Stimulated activated CD4-positive, alpha-beta T cell treated with anti-CD3 and anti-CD28 coated beads, Interleukin-1b, Interleukin-23, amount 100 ng/mL, for 1 hour (primary cell): ENCODE measurements at places on chromosomes 11 and 22.

- DNase-seq = no peak
Observed at GRCh38 chr11:76123248-76123647, 83.1 kb downstream of the WNT11 start.

GRCh38 chr11:133842730-133843129 is 2.6 kb downstream of the SPATA19 start:
- no peak for DNase-seq

GRCh38 chr11:363948-364761 is 5.1 kb upstream of the B4GALNT4 start:
- DNase-seq = peak; percentile 44

DNA sequence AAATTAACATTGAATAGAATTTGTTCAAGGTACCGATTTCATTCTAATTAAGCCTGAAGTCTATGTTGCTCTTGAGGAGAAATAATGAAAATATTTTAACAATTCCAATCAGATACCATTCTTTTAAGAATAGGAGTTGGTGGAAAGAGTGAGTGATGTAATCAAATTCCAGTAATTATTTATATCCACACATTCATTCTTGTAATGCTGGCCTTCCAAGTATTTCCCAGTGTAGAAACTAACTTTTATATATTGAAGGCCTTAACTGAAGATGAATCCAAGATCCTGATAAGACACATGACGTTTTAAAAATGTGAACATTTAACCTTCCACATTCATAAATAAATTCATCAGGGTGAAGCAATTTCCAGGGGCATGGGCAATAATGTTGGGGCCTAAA is 36.6 kb upstream of the PAX6 start:
- no peak for DNase-seq

DNA sequence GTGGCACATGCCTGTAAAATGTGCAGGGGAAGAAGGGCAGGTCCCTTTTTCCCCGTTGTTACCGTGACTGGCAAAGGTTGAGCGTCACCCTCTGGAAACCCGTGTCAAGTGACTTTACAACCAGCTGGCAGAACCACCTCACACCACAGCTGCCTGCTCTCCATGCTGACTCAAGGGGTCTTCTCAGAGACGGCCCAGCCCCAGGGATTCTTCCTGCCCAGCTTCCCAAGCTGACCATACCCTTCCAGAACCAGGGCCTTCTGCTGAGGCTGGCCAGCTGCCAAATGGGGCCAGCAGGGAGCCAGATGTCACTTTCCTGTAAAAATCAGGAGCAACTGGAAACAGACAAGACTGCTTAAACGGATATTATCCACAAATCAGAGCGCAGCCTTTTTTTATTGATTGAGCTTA is 6.3 kb downstream of the PC start:
- no peak for DNase-seq

GRCh38 chr11:23509821-23510220 is 649.5 kb upstream of the CCDC179 start:
- no peak for DNase-seq

GRCh38 chr11:80031014-80031600 is 590.3 kb upstream of the TENM4 start:
- DNase-seq = no peak

GRCh38 chr22:47098554-47098953 is 336.1 kb downstream of the TBC1D22A start:
- DNase-seq = no peak

GRCh38 chr11:72238040-72238450 is 5.9 kb downstream of the PHOX2A start:
- DNase-seq = no peak

DNA sequence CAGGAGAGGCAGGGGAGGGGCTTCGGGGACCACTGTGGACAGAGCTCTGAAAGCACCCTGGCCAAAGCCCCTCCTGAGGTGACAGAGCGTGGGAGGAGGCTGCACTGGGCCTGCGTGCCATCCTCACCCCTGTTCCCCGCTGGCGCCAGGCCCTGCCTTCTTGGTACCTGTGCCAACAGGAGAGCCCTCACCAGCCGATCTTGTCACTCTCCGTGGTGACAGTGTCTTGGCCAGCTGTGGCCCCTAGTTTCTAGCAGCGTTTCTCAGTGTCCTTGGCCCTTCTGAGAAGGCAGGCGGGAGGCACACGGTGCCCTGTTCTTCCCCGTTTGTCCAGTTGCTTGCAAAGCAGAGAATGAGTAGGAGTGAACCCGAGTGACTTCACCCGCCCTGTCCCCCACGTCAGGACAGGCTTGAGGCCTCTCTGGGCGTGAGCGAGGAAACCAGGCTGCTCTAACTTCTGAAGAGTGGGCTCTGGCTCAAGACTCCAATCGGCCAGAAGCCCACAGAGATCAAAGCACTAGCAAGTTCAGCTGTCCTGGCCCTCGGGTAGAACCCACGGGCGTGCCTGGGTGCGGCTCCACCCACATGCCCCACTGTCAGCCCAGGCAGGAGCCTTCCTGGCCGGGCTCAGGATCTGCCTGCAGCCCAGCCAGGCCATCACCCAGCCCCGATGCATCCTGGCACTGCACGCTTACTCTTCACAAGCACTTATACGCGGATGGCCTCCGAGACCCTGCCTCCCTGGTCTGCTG is 60.2 kb upstream of the EMID1 start:
- DNase-seq = no peak

DNA sequence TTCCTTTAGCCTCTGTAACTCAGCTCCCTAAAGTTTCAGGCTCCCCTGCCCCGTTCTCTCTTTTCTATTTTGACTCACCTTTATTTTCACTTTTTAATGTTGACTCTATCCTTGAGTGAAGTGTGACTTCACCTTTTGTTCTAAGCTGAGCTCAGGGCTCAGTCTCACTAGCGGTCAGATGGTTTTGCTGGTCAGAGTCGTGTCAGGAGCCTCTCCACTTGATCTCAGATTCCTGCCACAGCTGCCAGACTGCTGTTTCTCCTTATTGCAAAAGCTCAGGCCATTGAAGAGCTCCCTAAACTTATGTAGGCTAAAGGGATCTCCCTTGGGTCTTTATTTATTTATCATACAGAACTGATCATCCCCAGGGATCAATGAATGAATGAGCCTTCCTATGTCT is 13.7 kb upstream of the POU2AF2 start:
- no peak for DNase-seq

GRCh38 chr11:69156235-69156639 is 502 bp downstream of the SMIM38 start:
- no peak for DNase-seq

GRCh38 chr11:73838443-73839122 is 38.1 kb downstream of the COA4 start:
- DNase-seq = no peak

- DNase-seq = no peak
Observed at GRCh38 chr11:75523189-75523588, 2.6 kb downstream of the GDPD5 start.

GRCh38 chr22:48404801-48405447 is 1422.7 kb downstream of the BRD1 start:
- DNase-seq = no peak

- no peak for DNase-seq
Observed at GRCh38 chr22:36016684-36017083, 11.9 kb downstream of the RBFOX2 start.

DNA sequence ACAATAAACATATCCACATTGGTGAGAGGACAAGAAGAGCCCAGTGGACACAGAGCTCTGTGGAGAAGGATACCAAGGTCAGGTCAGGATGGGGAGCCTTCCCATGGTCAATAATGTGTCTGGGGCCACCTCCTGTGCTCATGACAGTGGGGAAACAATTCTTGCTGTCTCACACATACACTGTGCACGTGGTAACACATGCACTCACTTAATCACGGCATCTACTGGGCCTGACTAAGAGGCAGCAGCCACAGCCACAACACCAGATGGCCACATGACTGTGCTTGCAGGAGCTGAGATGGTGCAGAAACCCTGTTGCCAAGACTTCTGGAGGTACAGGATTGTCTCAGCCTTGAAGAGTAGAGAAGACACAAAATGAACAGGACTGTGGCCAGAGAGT is 28.6 kb downstream of the C22orf42 start:
- no peak for DNase-seq

DNA sequence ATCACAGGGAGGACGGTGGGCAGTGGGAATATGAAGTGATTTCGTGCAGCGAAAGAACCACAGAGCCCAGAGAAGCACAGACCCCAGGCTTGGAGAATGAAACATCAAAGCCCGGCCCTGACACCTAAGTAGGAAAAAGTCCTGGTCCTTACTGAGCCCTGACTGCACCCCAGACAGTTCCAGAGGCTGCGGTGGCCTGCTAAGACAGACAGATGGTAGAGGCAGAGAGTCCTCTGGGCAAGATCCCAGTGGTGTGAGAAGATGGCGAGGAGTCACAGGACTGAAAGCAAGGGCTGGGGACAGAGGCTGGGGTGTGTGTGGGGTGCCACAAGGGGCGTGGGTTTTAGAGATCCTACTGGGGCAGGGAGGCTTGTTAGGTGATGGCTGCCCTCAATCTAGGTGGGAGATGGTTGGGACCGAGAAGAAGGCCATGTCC is 3.7 kb downstream of the CBX6 start:
- DNase-seq = no peak

DNA sequence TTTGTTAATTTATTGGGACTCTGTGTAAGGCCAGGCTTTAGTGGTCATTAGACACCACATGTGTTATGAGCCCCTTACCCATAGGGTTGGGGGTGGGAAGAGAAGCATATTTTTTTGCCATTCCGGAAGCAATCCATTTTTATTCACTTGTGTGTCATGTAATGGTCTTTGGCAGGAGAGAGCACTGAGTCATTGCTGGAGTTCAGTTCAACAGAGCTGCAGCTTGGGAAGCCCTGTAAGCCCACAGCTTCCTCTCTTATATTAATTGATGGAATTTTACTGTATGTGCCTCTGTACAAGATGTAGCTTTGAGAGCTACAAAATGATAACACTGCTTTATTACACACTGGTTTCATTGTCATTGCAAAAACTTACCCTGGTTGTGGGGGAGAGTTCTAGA is 177.3 kb upstream of the SORL1-AS1 start:
- DNase-seq = no peak

DNA sequence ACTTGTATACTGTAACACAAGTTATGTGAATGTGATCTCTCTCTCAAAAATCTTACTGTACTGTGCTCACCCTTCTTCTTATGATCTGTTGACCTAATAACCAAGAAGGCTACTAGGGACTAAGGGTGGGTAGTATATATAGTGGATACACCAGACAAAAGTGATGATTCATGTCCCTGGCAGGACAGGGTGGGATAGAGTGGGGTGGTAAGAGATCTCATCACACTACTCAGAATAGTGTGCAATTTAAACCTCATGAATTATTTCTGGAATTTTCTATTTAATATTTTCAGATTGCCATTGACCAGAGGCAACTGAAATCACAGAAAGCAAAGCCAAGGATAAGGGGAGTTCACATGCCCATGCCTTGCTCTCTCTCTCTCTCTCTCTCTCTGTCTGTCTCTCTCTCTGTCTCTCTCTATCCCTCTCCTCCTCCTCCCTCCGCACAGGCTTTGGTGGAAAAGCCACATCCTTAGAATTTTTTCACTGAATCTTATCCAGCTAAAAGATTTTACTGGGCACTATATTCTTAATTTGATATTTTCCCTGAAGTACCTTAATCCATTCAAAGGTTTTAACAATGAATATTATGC is 12.0 kb upstream of the STK33 start:
- no peak for DNase-seq

DNA sequence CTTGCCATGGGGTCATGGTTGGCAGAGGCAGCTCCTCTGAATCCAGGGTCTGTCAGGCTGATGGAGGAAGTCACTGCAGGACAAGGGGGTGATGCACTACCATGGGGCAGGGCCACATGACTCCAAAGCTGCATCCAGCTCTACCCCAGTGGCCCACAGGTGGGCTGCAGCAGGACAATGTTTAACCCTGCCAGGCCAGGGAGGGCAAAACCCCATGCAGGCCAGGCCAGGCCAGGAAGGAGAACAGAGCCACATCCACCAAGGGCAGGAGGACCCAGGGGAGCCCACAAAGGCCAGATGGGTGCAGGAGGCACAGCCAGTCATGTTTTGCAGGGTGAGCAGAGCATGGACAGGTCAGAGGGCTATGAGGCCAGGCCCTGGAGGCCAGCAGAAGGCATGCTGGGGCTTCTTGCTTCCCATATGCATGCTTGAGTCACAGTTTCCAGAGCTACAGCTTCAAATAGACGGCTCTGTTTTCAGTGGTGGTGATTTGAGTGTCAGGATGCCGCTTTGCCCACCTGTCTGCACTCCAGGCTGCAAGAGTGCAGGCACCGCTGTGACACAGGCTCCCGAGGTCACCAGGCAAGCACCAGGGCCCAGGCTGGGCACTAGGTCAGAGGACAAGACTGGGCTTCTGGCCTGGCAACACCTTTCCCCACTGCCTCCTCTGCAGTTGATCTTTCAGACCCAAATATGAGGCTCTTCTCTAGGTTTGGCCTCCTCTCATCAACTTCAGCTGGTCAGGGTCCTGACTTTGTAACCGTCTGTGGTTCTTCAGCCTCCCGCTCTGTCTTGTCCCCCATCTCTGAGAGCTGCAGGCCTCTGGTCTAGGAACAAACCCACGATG is 22.9 kb downstream of the RSPH14 start:
- DNase-seq = no peak

DNA sequence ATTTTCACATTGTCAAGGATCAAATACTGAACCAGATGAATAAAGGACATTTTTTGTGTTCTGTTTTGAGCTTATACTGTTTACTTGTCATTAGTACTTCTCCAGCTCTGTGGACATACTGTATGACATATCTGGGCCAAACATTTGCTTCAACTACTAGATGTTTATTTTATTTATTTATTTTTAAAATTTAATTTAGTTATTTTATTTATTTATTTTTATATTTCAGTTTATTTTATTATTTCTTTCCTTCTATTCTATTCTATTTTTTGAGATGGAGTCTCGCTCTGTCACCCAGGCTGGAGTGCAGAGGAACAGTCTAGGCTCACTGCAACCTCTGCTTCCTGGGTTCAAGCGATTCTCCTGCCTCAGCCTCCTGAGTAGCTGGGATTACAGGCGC is 37.0 kb downstream of the HORMAD2 start:
- no peak for DNase-seq

DNA sequence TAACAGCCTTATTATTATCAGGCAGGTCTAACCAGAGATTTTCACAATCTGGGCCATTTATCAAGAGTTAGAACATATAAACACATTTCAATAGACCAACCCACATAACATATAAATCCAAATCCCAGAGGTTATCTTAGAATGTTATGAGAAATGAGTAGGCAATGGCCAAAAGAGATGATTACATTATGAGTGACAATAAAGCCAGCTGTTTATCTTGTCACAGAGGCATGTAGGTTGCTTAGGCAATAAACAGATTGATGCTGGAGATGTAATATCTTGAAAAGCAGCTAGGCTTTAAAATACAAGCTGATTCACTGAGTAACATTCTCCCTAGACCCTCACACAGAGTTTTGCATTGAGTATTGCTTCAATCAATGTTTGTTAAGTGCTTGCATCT is 148.5 kb upstream of the SESN3 start:
- DNase-seq = no peak

- DNase-seq = peak; percentile 30
Observed at GRCh38 chr11:85823816-85824215, 12.9 kb upstream of the SYTL2 start.

GRCh38 chr22:32020117-32020516 is 22.9 kb upstream of the SLC5A1 start:
- DNase-seq = no peak

- no peak for DNase-seq
Observed at GRCh38 chr11:9825315-9825714, 161.4 kb downstream of the SWAP70 start.
